ENCODE measurements at places on chromosomes 6 and 20.

- DNase-seq, result no peak
Measured at GRCh38 chr6:129133770-129134192, 250.8 kb downstream of the LAMA2 start.

- DNase-seq, result no peak
Measured at GRCh38 chr20:24066076-24066700, 77.6 kb upstream of the GGTLC1 start.

- no peak for DNase-seq
Measured at GRCh38 chr20:57001126-57001767, 265.2 kb downstream of the BMP7 start.

DNA sequence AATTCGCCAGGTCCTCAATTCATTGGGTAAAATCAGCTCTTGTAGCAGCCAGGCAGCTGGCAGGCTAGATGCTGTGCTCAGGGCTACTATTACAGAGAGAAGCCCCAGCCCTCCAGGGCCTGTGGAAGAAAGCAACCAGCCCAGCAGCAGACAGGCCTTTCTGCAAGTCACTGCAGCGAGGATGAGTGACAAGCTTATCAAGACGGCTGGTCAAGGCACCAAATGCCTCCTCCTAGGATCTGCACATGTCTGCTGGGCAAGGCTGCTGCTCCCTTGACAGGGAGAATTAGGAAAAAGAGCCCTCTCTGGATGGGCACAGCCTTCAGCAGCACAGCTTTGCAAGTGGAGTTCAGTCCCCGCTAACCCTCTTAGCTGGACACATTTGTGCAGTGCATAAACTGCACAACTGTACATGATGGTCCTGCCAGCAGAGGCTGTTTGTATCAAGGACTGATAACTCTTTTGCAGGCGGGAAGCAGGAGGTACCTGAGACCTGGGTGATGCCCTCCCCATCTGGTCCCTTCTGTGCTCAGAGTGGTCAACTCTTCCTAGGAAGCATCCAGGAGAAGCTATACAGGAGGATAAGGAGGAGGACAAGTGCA lies 89.9 kb downstream of the CDC5L start:
- no peak for DNase-seq

DNA sequence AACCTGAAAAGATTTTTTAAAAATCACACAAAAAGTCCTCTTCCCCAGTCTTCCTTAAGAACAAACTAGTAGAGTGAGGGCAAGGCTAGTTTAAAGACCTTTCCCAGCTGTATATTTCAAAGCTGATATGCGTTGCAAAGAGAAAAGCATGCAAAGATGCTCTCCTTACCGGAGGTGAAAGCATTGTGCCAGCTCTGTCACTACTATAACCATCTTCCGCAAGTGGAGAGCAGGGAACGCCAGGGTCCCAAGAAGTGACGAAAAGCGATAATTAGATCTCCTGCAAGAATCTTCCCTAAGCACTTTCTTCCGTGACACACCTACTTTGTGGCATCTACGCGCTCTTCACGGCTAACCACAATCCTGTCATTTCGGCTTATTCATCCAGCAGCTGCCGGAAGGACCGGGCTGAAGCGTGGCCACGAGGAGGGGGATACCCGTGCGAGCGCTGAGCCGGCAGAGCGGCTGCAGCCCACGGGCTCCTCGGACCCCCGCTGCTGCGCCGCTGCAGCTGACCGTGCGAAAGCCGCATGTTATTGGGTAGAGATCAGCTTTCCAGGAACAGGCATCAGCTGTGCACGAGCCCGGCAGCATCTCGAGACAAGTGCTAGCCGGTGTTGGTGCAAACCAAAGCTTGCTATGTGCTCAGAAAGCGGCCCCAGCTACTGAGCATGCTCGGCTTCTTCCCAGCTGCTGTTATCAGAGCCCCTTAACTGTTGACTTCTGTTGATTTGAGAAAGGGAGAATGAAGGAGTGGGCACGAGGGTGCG lies 57.2 kb upstream of the ARHGAP18 start:
- peak; percentile 34 for DNase-seq

- DNase-seq, result no peak
Measured at GRCh38 chr20:50919567-50919966, 11.7 kb downstream of the ADNP start.

GRCh38 chr20:10040070-10040975 lies 5.5 kb downstream of the ANKEF1 start:
- DNase-seq, result no peak

DNA sequence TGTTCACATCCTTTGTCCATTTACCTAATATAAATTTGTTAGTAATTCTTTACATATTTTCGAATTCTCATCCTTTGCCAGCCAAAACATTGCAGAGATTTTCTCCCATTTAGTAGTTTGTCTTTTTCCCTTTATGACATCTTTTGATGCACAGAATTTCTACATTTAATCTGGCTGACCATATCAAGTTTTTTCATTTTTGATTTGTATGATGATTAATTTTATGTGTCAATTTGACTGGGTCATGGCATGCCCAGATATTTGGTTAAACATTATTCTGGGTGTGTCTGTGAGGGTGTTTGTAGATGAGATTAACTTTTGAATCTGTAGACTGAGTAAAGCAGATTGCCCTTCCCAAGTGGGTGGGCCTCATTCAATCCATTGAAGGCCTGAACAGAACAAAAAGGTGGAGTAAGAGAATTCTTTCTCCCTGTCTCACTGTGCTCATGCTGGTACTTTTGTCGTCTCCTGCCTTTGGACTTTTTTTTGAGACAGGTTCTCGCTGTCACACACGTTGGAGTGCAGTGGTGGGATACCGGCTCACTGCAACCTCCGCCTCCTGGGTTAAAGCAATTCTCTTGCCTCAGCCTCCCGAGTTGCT lies 72.1 kb upstream of the EPB41L1 start:
- no peak for DNase-seq

- DNase-seq, result no peak
Measured at GRCh38 chr6:15444881-15445280, 199.0 kb downstream of the JARID2 start.

DNA sequence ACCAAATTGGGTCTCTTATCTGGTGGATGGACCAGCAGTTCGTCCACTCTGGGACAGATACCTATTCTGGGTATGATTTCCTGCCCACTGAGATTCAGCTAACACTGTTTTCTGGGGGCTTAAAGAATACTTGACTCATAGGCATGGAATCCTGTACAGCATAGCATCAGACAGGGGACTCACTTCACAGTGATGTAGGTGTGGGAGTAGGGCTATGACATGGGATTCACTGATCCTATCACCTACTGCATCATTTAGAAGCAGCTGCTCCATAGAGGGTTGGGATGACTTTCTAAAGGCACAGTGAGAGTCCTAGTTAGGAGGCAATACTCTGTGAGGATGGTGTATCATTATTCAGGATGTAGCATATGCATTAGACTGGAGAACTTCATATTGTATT lies 74.5 kb upstream of the AHI1 start:
- no peak for DNase-seq

- DNase-seq, result no peak
Measured at GRCh38 chr6:3499603-3500002, 42.8 kb upstream of the SLC22A23 start.

GRCh38 chr6:114055349-114055748 lies 84.4 kb upstream of the HDAC2 start:
- no peak for DNase-seq

DNA sequence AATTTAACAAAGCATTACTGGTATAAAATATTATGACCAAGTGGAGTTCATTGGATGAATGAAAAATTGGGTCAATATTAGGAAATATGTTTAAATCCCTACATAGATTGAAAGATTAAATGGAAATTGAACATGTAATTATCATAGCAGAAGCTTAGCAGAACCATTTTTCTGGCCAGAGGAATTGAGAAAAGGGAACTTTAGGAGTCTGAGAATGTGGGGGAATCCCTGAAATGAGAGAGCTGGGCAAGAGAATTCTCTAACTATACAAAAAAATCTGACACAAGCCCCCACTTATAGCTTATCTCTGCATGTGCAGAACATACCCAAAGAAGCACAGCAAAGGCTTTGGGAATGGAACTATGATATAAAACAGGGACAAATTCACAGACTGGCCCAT lies 67.4 kb upstream of the ARHGAP18 start:
- no peak for DNase-seq

- no peak for DNase-seq
Measured at GRCh38 chr6:6724539-6725467, 136.3 kb downstream of the LY86 start.

GRCh38 chr20:3502878-3503277 lies 32.1 kb downstream of the ATRN start:
- no peak for DNase-seq

All from stimulated activated CD8-positive, alpha-beta memory T cell treated with anti-CD3 and anti-CD28 coated beads, Interleukin-7, amount 100 ng/mL, for 24 hours (primary cell).